Stimulated activated CD4-positive, alpha-beta T cell treated with anti-CD3 and anti-CD28 coated beads, Interleukin-12 subunit alpha, Interleukin-12 subunit beta, amount 100 ng/mL, for 48 hours (primary cell): ENCODE measurements at places on chromosomes 3 and 15.
A peak's percentile ranks its signal among the peaks of the same experiment; 100 is the strongest.

DNA sequence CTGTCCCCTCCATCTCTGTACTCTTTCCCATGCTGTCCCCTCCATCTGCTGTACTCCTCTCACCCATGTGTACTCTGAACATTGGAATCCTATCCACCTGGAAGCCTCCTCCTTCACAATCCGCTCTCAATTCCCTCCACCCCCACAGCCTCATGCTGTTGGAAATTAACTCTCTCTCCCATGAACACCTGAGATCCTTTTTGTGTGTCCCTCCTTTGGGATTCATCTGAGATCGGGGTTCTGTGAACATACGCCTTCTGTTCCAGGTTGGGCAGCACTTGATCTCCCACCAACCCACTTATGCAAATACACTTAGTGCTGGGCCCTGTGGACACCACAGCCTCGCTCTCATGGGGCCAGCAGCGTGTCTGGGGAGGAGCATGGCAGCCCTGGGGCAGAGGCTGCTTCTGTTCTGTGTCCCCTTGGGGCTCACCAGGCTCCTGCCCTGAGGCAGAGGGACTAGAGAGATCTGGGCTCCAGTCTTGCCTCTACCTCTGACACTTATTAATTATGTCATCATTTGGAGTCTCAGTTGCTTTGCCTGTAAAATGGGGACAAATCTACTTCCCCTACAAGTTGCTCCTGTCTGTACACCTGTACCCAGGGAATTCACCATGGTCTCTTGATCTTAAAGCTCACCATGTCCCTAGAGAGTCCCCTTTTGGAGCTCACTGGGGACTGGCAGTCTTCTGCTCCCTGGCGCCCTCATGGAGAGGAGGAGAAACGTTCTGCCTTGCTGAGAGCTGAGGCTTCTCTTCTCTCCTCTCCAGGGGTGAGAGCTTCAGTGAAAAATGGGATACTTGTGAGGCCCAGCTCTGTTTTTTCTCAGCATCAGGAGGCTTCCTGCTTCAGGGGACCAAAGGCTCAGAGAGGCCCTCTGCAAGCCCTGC is 42.7 kb downstream of the ITGA11 start:
- no peak for DNase-seq

DNA sequence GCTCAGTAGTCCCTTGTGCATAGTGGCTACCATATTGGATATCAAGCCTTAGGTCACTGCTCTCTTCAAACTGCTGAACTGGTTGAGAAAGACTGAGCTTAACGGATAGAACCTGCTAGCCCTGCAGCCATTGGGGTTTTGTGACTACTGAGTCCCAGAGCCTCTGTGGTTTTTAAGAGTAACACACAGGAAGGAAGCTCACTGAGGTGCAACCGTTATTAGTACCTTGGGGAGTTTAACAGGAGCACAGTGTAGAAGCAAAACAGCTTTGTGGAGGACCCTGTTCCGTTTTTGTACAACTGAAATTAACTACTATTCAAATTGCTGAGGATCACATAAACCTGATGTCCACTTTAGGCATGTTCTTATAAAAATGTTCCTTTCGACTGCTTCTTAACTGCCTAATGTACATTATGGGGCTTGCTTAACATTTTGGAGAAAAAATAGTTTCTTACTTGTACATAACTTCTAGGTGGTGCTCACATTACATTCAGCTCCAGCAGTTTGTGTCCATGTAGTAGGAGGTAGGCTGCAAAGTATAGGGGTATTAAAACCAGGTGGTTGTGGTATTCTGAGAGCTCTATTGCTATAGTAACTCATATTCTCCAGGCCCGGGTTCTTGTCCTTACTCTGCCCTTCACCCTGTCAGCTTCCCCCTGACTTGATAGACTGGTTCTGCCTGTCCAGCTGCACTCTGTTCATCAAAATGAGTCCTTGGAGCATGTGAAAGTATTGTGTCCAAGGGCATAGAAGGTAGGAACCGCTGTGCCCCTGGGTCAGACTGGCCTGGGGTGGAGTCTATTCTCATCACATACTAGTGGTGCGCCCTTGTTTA is 17.3 kb downstream of the PXK start:
- no peak for DNase-seq

DNA sequence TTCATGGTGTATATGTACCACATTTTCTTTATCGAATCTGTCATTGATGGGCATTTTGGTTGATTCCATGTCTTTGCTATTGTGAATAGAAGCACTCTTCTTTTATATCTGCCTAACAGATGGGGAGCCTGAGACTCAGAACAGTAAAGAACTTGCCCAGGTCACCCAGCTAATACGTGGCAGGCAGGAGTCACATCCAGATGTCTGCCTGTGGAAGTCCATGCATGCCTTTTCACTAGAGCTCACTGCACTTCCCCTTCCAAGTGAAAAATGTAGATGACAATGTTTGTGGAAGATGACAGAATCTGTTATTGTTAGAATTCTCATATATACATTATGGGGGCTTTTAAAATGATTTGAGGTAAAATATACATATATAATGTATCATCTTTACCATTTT is 165.0 kb downstream of the PDZRN3 start:
- no peak for DNase-seq

DNA sequence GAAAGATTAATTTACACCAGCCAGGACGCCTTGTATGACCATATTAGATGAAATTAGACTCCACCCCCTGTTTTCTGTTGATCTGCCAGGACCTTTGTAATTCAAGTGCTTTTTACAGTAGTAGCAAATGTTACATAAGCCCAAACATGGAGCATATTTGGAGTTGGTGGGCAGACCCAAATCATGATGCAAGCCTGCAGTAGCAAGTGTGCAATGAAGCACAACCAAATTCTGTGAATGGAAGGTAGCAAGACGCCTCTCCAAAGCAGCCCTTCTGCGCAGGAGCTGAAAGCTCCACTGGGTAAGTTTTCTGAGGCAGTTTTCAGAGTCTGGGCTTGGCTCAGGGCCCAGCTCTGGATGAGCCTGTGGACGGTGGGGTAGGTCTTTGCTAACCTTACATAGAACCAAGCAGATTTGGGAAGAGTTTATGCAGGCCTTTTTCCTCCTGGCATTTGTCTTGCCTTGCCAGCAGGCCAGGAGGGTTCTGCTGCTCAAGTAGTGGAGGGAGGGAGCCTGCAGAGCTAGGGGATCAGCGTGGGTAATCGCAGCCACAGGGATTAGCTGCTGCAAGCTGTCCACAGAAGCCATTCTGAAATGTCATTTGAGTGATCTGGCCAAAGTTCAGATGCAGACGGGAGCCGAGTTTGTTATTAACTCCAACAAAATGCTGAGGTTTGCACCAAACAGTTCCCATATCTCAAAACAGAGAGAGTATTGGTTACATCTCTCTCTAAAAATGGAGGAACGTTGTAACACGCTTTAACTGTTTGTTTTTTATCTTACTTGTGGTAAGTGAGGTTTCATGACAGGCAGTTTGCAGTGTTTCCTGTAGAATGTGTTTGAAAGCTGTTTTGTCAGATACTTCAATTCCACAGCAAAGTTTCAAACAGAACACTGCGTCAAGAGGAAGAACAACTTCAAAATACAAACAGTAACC is 55.4 kb downstream of the PSMD6 start:
- DNase-seq: no peak

DNA sequence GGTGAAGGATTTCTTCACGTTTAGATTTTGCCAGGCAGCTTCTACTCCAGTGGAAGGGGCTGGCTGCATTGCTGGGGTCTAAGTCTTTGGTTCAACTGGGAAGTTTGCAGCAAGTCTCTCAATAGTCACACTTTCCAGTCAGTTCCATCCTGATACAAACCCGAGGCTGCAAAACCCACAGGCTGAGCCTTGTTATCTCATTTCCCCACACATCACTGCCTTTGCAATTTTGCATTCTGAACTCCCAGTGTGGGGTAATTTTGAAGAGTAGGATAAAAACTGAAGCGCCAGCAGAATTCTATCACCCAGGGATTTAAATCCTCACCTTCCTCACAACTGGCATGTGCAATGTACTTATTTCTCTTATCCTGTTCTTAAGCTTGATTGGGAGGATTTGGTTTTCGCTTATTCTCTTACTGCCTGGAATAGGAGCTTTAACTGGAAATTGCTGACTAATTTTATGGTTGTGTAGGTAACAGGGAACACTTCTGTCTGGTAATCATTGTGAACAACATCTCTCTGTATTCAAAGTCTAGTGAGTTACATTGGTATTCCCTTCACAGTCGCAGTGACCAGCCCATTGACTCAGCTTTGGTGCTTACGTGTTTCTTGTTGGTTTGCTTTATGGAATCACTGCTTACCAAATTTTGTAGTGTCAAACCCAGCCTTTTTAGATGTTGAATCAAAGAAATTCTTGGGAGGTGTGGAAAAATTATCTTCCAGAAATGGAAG is 142.0 kb upstream of the TOPAZ1 start:
- no peak for DNase-seq

- no peak for DNase-seq
Observed at GRCh38 chr15:97189162-97189780, 771.2 kb upstream of the ARRDC4 start.

DNA sequence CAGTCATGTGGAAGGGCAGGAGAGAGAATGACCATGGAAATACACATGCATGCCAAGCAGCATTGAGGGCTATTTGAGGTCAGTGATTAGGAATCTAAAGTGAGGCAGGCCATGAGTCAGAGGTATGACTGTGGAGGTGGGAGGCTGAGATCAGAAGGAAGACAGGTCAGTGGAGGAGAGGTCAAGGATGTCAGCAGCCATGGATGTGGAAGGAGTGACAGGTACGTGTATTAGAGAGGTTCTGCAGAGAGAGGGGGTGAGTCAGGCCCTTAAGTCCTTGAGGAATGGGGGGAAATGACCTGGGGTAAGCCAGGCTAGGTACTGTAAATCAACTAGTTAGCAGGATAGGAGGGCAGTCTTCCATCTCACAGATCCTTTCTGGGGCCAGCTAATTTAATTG is 166.6 kb downstream of the ANO10 start:
- no peak for DNase-seq

GRCh38 chr3:131033480-131034080 is 6.9 kb downstream of the NEK11 start:
- no peak for DNase-seq

- no peak for DNase-seq
Observed at GRCh38 chr3:134568790-134569189, 82.0 kb downstream of the KY start.

GRCh38 chr3:66303491-66303901 is 82.7 kb downstream of the SLC25A26 start:
- DNase-seq: peak; percentile 32

- no peak for DNase-seq
Observed at GRCh38 chr3:30199855-30200254, 406.5 kb upstream of the TGFBR2 start.

GRCh38 chr15:56356616-56357015 is 8.6 kb upstream of the TEX9 start:
- no peak for DNase-seq

DNA sequence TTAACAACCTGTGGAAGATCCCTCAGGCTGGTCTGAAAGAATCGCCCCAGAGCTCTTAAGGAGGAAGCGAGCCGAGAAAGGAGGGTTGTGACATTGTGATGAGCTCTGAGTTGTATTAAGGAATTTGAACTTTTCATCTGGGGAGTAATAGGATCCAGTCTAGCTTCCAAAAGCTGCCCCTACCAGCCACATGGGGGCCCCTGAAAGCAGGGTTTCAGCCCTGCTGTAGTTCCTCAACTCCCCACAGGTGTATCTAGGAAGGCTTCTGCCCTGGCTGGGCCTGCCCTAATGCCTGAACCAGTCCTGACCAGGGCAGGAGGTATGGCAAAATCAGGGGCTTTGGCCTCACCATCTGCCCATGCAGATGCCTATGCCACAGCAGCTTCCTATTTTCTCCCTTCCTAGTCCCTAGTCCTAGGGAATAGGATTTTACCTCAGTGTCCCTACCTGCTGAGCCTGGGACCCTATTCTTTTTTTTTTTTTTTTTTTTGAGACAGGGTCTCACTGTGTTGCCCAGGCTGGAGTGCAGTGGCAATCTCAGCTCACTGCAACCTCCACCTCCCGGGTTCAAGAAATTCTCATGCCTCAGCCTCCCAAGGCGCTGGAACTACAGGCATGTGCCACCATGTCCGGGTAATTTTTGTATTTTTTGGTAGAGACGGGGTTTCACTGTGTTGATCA is 5.0 kb upstream of the AP3S2 start:
- DNase-seq: no peak

DNA sequence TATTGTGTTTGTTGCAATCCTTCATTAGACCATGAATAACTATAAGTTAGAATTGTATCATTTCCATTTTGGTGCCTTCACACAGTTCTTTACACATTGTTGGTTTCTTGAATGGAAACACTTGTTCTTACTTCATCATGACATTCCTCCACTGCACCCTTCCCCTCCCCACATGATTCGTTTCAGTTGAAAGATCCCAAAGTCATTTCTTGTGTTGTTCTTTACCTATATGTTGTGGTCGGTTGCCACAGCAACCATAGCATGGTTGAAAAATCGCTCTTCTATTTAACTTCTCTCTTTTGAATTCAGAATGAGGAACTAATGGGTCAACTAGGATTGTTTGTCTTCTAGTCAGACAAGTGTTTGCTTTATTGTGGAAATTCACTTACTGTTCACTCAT is 103.3 kb downstream of the IL1RAP start:
- DNase-seq: peak; percentile 29

- DNase-seq: no peak
Observed at GRCh38 chr3:8658306-8659212, 14.0 kb upstream of the SSUH2 start.

- DNase-seq: peak; percentile 24
Observed at GRCh38 chr3:60048447-60048848, 998.6 kb upstream of the CFAP20DC start.

DNA sequence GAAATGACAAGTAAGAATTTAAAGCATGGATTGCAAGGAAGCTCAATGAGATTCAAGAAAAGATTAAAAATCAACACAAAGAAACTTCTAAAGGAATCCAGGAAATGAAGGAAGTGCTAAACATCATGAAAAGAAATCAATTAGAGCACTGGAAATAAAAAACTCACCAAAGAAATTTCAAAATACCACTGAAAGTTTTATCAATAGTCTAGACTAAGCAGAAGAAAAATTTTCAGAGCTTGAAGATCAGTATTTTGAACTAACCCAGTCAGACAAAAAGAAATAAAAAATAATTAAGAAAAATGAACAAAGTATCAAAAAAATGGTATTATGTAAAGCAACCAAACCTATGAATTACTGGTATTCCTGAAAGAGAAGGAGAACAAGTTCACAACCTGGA is 60.6 kb downstream of the FAM227B start:
- DNase-seq: no peak

DNA sequence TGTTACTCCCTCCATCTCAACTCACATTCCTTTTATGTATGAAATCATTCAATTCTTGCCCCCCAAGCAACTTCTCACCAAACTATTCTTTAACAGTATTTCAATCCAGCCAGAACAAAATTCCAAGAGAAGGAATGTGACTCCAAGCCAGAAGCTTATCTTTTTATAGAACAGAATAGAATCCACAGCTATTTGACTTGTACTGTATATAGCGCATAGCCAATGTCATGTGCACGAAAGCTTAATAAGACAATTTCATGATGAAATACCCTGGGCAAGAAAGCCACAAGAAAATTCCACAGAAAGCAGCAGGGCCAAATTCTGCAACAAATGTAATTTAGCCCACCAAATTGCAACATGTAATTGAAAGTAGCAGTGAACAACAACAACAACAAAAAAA is 127.6 kb upstream of the UBE2E2 start:
- no peak for DNase-seq
